ENCODE measurements at places on chromosomes 6 and 20. TPM values are rescaled to one million over a fixed set of nuclear protein-coding genes. Genes with fewer than 3 reads are reported as not detected.

GRCh38 chr6:168215121-168215808 is 104.3 kb downstream of the DACT2 start:
- no peak for DNase-seq
- H3K27ac ChIP-seq: no peak overlapping the region
- no peak overlapping the region for H3K4me3 ChIP-seq
- H3K36me3 ChIP-seq: no peaks in the 10 kb centered on the region

GRCh38 chr6:127148511-127148910 is 30.0 kb downstream of the RSPO3 start:
- DNase-seq: no peak
- no peak overlapping the region for H3K27ac ChIP-seq
- no peak overlapping the region for H3K4me3 ChIP-seq
- no peaks in the 10 kb centered on the region for H3K27me3 ChIP-seq

Gene FABP7
- not detected for total RNA-seq

- no peak overlapping the region for H3K27ac ChIP-seq
- H3K36me3 ChIP-seq: no peaks in the 10 kb centered on the region
- peaks cover 33% of the 10 kb centered on the region for H3K4me1 ChIP-seq
- H3K4me3 ChIP-seq: no peak overlapping the region
- no peak for DNase-seq
These were observed 3.0 kb downstream of the TCEA2 start for GRCh38 chr20:64065974-64066343.

Gene MRAP2
- total RNA-seq: 0.74 TPM

Gene SLPI
- total RNA-seq: 1,714 TPM

Gene ZNF337
- 14.1 TPM for total RNA-seq

DNA sequence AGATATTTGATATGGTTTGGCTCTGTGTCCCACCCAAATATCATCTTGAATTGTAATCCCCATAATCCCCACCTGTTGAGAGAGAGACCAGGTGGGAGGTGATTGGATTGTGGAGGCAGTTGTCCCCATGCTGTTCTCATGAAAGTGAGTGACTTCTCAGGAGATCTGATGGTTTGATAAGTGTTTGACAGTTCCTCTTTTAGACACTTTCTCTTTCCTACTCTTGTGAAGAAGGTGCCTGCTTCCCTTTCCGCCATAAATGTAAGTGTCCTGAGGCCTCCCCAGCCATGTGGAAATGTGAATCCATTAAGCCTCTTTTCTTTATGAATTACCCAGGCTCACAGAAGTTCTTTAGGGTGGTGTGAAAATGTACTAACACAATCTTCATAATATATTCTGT is 1404.0 kb upstream of the ADGRB3 start:
- no peaks in the 10 kb centered on the region for H3K4me1 ChIP-seq
- no peaks in the 10 kb centered on the region for H3K36me3 ChIP-seq
- no peak overlapping the region for H3K27ac ChIP-seq
- DNase-seq: no peak
- no peaks in the 10 kb centered on the region for H3K27me3 ChIP-seq

Data from lower lobe of right lung (tissue), 2 donors.